Islet precursor cell (in vitro differentiated cells): ENCODE measurements at places on chromosomes 11 and 22.

- no peak for DNase-seq
Measured at GRCh38 chr11:95700471-95700817, 89.1 kb downstream of the FAM76B start.

GRCh38 chr11:35994421-35994820, 50.6 kb downstream of the LDLRAD3 start:
- no peak for DNase-seq

DNA sequence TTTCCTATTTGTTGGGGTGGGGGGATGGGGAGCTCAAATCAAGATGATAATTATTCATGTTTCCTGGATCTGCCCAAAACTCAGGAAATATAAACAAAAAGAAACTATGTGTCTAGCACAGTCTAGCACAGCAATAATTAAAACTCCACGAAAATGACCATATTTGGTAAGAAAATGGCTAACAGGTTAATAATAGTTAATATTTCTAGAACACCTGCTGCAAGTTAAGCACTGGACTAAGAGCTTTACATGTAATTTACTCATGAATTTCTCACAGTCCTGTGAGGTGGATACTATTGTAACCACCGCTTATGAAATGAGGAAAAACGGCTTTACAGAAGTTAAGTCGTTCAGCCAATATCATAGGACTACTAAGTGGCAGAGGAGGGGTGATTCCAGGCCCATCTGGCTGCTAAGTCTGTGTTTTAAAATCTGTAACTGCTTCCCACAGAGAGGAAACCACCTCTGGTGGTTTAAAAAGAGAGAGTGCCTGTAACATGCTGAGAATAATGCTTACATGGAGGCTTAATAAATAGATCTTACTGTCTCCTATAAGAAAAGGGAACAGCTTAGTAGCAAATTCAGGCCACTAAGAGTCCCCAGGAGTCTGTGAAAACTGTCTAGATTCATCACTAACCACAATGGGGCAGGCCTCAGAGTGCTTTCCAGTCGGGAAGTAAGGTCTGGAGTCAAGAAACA, 11.0 kb upstream of the AMOTL1 start:
- DNase-seq = no peak

GRCh38 chr11:118530180-118530682, 761 bp upstream of the TMEM25 start:
- no peak for DNase-seq

GRCh38 chr11:113551645-113552044, 76.4 kb upstream of the DRD2 start:
- DNase-seq = no peak

DNA sequence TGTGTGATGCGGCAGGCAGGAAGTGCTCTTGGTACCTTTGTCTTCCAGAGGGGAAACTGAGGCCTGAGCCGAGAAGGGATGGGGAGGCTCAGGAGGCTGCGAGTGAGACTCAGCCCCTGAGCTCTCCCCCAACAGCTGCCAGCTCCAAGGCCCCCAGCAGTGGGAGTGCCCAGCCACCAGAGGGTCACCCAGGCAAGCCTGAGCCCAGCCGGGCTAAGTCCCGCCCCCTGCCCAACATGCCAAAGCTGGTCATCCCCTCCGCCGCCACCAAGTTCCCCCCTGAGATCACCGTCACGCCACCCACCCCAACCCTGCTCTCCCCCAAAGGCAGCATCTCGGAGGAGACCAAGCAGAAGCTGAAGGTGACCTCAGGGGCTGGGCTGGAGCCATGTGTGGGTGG, 3.8 kb upstream of the SUSD2 start:
- DNase-seq = no peak

GRCh38 chr11:28169816-28170215, 61.6 kb downstream of the METTL15 start:
- no peak for DNase-seq

- DNase-seq = peak; percentile 90
Measured at GRCh38 chr11:126696982-126697381, 303.6 kb downstream of the KIRREL3 start.

- no peak for DNase-seq
Measured at GRCh38 chr11:95517453-95517852, 272.1 kb downstream of the FAM76B start.

- DNase-seq = no peak
Measured at GRCh38 chr11:25566298-25567200, 765.4 kb upstream of the ANO3 start.

GRCh38 chr11:30392221-30392784, 69.4 kb downstream of the ARL14EP start:
- DNase-seq = no peak

DNA sequence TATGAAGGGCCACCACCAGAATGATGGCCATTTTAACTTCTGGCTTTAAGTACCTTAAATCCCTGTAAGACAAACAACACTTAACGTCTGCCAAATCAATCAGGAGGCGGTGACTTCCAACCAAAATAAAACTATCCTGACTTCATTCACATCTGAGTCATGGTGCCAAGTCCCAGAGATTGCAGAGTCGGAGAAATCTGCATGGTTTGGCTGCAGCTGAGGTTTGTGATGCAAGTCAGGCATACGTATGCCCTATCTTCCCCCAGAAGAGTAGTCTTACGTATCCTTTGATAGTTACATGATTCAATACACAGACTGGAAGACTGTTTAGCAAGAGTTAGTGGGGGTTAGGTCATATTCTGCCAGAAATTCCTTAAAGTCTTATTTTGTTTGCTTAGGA, 1.7 kb upstream of the GAB2 start:
- DNase-seq = no peak

GRCh38 chr22:19213442-19214077, 35.0 kb upstream of the SLC25A1 start:
- no peak for DNase-seq

DNA sequence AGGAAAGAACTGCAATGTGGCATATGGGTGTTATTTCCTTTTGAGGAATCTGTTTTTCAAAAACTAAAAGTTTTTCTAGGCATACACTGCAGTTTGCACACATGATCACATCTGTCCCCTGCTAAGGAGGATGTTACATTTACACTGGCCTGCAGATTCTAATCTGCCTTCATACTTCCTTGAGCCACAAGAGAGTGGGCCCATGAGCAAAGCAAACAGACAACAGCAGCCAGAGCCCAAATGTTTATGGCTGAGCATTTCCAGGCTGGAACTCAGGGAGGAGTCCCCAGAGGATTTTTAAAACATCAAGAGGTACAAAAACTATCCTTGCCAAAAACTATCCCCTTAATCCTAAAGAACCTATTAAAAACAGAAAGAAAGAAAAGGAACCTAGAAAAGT, 117.2 kb upstream of the MTNR1B start:
- no peak for DNase-seq

DNA sequence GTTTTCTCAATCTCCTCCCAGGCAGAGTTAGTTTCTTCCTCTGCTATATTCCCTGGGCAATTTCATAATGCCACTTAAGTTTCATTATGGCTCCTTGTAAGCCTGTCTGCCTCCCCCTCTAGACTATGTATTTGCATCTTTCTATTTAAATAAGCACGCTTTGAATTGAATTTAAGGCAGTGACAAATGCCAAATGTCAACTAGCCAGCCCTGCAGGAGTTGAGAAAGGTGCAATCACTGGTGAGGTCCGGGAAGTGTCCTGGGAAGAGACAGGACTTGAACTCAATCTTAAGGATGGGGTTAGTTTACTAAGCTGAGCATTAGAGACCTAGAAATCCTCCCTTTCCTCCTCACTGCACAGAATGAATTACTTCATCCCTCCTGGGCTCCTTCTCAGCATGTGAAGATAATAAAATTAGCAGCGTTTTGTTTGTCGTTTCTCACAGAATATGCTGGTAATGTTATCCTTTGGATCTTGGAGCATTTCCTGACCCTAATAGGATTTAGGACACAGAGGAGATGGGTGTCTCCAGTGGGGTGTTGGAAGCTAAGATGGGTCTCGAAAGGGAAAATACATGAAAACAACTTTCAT, 1.6 kb downstream of the TCP11L1 start:
- DNase-seq = no peak

DNA sequence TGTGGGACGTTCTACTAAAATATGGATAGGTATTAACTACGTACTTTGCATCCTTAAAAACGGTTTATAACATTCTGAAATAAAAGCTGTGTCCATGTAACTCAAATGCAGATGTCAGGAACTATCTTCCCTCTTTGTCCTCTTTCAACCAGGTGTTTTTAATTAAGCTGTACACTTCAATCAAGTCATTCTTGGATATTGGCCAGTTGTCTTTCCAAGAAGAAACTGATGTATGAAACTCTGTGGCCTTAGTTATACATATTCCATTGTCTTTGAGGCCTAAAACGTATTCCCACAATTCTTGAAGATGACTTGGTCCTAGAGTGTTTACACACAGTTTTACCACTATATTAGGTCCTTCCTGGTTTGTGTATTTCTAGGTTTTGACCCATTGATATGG, 249.0 kb upstream of the CNTN5 start:
- DNase-seq = no peak

DNA sequence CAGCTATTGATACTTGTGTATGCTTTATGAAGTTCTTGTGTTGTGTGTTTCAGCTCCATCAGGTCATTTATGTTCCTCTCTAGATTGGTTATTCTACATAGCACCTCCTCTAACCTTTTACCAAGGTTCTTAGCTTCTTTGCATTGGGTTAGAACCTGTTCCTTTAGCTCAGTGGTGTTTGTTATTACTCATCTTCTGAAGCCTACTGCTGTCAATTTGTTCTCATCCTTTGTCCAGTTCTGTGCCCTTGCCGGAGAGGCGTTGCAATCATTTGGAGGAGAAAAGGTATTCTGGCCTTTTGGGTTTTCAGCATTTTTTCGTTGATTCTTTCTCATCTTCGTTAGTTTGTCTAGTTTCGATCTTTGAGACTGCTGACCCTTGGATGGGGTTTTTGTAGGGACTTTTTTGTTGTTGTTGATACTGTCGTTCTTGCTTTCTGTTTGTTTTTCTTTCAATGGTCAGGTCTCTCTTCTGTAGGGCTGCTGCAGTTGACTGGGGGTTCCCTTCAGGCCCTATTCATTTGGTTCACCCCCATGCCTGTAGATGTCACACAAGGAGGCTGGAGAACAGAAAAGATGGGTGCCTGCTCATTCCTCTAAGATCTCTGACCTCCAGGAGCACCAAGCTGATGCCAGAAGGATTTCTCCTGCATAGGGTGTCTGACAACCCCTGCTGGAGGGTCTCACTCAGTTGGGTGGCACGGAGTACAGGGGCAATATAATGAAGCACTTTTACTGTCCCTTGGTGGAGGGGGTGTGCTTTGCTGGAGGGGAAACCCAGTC, 35.9 kb upstream of the MUC15 start:
- DNase-seq = no peak

DNA sequence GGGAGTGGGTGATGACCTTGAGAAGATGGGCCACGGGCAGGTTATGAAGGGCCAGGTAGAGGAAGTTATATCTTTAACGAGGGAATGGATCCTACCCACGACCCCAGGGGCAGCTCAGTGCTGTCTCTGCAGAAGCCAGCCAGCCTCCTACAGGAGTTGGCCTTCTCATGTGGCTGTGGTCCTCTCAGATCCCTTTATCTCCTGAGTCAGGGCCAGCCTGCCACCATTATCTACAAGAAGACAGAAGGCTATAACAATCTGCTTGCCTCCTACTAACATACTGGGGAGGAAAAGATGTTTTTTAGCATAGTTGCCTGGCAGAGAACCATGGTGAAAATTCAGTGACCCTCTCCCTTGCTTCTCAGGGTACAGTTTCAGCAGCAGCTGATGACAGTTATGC, 7.0 kb upstream of the YWHAH start:
- DNase-seq = no peak

GRCh38 chr22:49209452-49210195, 618.0 kb downstream of the BRD1 start:
- peak; percentile 23 for DNase-seq

- peak; percentile 36 for DNase-seq
Measured at GRCh38 chr11:117840881-117841550, 16.5 kb upstream of the FXYD2 start.
